ENCODE measurements at places on chromosomes 16 and 17. TPM values are rescaled to one million over a fixed set of nuclear protein-coding genes. Genes with fewer than 3 reads are reported as not detected.

Gene DNASE1
- total RNA-seq, result 19.6 TPM

Gene TMC7
- total RNA-seq, result not detected

Gene KRTAP9-8
- not detected for total RNA-seq

Gene CIBAR2
- not detected for total RNA-seq

- H3K36me3 ChIP-seq, result no peaks in the 10 kb centered on the region
- H3K4me3 ChIP-seq, result no peak overlapping the region
- peaks cover 45% of the 10 kb centered on the region for H3K4me1 ChIP-seq
- peak overlapping the region; percentile 100 for H3K27ac ChIP-seq
- H3K27me3 ChIP-seq, result no peaks in the 10 kb centered on the region
- no peak for DNase-seq
Observed at GRCh38 chr17:40596261-40596919, 31.1 kb upstream of the CCR7 start.

Measured in T-helper 17 cell (primary cell).